MCF 10A (cell line): ENCODE measurements at places on chromosomes 6 and 20.

GRCh38 chr6:30981942-30982772 is 1.4 kb upstream of the MUC21 start:
- DNase-seq = peak; percentile 81

- DNase-seq = no peak
Observed at GRCh38 chr20:875115-875514, 41.0 kb downstream of the ANGPT4 start.

DNA sequence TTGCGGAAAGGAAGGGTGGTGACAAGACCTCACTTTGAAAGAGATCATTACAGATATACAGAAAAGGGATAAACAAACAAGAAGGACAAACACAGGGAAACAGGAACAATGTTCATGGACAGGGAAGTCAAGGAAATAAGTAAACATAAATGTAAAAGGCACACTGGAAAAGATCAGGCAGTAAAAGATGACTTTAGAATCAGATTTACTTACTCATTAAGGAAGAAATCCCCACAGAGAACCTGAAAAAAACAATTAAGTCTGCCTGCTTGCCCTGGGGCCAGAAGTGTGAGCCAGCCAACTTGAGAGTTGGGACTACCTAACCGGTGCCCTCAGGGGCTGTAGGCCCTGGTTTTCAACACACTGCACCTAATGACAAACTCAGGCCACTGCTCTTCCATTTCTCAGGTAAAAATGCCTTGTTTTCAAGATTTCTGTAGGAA is 1.7 kb downstream of the APMAP start:
- DNase-seq = peak; percentile 35

- no peak for DNase-seq
Observed at GRCh38 chr6:45757443-45758130, 258.1 kb downstream of the CLIC5 start.

- no peak for DNase-seq
Observed at GRCh38 chr6:109251839-109252238, 130.4 kb downstream of the CD164 start.

DNA sequence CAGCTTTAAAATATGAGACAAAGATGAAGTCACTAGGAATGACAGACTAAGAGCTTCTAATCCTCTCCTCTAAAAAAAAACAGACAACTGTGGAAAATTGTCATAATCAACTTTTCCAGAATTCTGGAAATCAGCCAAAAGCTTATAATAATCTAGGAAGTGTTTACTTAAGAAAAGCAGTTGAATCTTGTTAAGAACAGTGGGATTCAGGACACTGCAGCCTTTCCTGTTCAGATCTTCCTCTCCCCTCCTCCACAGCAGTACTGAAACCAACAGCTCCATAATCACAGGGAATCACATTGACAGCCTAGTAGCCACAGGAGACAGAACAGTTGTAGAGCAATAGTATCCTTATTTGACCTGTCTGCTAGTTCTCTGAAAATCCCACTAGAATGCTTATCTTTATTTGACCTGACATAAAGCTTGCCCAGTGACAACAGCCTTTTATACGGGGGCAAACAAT is 41.6 kb downstream of the IBTK start:
- no peak for DNase-seq

DNA sequence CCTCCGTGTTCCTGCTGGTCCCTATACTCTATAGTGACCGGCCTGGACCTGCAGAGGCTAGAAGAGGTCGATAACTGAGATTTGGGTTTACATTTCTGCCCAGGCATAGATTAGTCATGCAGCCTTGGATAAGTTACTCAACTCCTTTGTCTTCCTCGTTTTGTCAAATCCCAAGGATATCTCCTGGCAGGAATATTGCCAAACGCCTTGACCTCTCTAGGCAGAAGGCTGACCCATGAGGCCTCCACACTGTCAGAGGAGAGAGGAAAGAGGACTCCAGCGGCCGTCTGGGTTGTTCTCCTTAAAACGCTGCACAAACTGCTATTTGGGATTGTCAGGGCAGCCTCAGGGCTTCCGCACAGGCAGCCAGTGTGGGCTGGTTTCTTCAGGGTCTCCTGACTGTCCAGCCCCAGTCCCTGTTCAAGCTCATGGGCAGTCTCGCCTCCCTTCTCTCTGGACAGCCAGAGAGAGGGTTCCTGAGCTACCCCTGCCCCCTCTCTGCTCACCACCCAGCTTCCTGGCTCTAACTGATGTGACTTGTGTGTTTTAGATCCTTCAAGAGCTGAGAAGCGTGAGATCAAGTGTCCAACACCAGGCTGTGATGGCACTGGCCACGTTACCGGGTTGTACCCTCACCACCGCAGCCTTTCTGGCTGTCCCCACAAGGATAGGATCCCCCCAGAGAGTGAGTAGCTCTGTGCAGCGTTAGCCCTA is 44.7 kb upstream of the PCMTD2 start:
- peak; percentile 27 for DNase-seq

DNA sequence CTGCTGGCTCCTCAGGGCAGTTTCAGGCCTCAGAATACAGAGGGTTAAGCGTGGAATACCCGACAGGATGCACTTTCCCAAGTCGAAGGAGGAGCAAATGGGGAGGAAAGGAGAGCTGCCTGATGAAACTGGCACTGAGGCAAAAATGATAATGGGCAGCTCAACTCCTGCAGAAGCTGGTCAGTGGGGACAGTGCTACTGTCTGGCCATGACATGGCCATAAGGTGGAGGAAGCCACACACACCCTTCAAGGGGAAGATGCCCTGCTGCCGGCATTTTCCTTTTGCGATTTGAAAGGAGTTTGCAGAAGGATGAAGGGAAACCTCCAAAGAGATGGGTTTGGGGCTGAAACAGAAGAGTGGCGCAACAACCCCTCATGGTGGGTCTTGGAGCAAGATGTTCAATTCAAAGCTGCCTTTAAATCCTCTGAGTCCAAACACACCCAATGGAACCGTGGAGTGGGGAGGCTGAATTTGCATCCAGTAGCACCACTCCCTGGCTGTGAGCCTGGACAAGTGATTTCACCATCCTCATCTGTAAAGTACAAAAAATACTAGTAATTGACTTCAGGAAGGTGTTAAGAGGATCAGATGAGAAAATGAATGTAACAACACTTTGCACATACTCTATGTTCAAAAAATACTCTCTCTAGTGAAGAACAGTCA is 3.2 kb downstream of the ADIG start:
- DNase-seq = no peak

- DNase-seq = no peak
Observed at GRCh38 chr6:125001684-125002405, 39.6 kb downstream of the RNF217 start.

DNA sequence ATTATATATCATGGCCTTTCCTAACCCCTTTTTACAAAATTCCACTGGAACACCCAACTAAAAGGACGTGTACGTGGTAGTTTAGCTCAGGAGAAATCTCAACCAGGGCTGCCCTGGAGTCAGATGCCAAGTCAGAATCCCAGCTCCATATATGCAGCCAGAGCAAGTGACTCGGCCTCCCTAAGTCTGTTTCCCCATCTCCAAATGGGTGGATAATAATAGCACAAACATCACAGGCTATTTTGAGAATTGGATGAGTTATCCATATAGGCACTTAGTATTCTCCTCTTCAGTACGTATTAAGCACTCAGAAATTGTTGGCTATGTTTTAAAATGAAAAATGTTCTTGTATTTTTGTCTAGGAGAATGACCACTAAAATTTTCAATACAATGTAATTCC is 481.5 kb downstream of the CD109 start:
- DNase-seq = no peak

GRCh38 chr6:165800337-165800736 is 137.3 kb upstream of the PDE10A start:
- no peak for DNase-seq

DNA sequence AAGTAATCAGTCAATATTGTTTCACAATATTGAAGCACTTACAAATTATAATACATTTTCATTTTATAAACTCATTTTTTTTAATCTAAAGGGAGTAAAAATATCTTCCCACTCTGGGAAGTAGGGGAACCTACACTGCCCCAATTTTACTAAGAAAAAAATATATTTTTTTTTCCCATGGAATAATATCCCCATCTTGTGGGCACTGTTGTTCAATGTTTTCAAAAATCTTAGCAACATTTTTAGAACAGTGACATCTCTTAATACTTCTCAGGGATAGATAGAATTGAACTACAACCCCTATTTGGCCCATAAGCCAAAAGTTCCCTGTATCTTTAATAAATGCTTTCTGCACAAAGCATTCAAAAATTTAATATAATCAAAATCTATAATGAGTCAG is 42.9 kb downstream of the ARHGAP18 start:
- no peak for DNase-seq

- DNase-seq = peak; percentile 64
Observed at GRCh38 chr6:53410508-53411258, 61.9 kb upstream of the ELOVL5 start.

- peak; percentile 27 for DNase-seq
Observed at GRCh38 chr6:73262671-73263569, at the start of gene KHDC1. KHDC1 (minus strand) TSS chr6:73263196; CDS start chr6:73242517, 20,679 bp downstream.

GRCh38 chr6:132084811-132085509 is 133.8 kb upstream of the CCN2 start:
- no peak for DNase-seq

- DNase-seq = no peak
Observed at GRCh38 chr6:139603581-139603980, 229.1 kb upstream of the CITED2 start.

- DNase-seq = no peak
Observed at GRCh38 chr6:12586721-12587480, 129.7 kb upstream of the PHACTR1 start.

DNA sequence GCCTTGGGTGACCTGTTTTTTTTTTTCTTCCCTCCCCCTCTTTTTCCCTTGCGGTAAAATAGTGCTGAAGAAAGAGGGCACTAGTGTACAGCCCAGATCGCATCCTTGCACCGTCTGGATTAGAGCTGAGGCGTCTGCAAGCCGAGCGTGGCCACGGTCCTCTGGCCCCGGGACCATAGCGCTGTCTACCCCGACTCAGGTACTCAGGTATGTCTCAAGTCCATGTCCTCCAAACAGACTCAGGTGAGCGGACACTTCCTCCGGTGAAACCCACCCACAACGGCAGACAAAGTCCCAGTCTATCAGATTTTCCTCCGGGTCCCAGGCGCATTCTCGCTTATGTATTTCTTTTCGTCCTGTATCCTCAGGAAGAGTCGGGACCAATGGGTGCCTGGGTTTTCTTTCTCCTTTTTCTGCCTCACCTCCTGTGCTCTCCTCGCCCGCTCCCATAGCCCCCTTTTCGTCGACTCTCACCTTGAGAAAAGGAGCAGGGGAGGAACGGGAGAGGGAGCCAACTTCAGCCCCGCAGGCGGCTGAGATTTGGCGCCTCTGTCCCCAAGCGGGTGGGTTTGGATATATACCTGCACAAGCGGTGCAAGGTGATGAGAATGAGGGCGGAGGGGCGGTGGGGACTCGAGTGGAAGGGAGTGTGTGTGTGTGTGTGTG is 1.1 kb upstream of the GRM1 start:
- DNase-seq = no peak
